ENCODE measurements at places on chromosomes 6 and 20. TPM values are rescaled to one million over a fixed set of nuclear protein-coding genes. Genes with fewer than 3 reads are reported as not detected.

- DNase-seq: no peak
Observed at GRCh38 chr20:36784900-36785299, 11.3 kb upstream of the DSN1 start.

DNA sequence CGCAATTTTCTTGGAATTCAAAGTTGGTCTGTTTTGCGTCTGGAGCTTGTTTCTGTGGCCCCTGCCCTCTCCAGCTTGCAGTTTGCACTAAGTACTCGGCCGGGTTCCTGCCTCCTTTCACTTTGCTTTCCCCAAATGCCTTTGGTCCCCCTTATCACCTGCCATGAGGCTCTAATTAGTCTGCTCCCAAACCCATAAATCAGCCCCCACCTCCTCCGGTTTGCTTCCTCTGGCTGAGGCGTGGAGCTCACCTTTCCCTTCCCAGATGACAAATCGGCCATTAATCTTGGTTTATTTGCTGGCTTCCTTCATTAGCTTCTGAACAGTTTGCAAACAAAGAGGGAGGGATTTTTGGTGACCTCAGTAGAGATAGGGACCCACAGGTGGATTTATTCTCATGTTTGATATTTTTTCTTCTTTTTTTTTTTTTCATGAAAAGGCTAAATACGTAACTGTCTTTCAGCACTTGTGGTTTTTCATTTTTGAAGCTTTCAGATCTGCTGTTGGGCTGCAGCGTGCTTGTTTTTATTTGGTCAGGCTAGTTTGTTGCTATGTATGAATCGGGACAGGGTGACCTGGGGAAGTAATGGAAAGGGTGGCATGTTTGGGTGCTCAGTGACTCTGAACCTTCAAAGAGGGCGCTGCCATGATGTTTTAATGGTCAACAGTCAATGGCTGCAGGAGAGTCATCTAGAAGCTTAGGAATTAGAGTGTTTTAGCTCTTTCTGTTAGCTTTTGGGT is 121.7 kb upstream of the JAG1 start:
- DNase-seq: no peak

DNA sequence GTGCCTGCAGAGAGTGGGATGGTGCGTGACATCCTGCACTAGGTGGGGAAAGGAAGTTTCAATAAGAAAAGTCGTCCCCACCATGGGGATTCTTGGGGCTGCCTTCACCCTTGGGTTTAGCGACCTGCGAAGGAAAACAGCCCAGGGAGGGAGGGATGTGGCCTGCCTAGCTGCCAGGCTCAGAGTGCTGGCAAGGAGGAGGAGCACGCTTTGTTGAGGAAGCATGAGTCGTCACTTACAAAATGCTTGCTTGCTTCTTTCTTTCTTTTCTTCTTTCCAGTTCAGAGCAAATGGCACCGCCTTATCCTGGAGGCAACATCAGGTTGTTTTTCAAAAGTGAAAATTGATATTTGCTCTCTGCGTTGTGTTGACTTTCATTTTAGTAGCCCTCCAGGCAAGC is 123.2 kb downstream of the TFAP2C start:
- peak; percentile 35 for DNase-seq

- peak; percentile 1 for DNase-seq
Observed at GRCh38 chr6:103797738-103798137, 1062.0 kb downstream of the HACE1 start.

The TEAD3 gene
- 14.9 TPM for total RNA-seq

DNA sequence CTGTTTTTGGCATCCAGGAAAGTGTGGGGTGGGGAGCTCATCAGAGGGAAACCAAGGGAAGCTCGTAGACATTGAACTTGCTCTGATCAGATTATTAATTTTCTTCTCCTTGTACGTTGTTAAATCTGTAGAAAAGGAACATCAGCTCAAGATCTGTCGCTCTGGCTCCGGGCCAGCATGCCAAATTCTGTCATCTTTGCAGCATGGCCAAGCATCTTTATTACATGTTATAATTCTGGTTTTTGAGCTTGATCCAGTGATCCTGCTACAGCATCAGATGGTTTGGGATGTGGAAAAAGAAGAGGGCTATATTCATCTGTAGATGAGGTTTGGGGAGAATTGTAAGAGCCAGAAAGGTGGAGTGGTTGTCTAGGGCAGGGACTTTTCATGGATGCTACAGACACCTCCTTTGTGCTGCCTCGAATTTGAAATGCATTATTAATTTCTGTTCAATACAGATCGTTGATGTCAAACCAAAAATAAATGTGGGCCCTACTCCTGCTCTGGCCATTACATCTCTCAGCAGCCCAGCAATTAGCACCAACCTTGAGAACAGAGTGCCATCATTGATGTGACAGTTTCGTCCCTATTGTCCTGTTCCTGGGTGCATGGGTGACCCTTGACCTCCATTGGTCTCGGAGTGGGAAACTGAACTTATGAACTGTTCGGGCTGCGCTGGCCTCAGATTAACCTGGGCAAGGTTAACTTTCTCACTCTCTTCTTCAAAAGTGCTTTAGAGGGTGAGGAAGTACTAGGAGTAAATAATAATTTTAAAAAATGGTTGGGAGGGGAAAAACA is 250.8 kb downstream of the SOX4 start:
- DNase-seq: no peak

- peak; percentile 41 for DNase-seq
Observed at GRCh38 chr6:15987569-15987968, 141.3 kb upstream of the MYLIP start.

DNA sequence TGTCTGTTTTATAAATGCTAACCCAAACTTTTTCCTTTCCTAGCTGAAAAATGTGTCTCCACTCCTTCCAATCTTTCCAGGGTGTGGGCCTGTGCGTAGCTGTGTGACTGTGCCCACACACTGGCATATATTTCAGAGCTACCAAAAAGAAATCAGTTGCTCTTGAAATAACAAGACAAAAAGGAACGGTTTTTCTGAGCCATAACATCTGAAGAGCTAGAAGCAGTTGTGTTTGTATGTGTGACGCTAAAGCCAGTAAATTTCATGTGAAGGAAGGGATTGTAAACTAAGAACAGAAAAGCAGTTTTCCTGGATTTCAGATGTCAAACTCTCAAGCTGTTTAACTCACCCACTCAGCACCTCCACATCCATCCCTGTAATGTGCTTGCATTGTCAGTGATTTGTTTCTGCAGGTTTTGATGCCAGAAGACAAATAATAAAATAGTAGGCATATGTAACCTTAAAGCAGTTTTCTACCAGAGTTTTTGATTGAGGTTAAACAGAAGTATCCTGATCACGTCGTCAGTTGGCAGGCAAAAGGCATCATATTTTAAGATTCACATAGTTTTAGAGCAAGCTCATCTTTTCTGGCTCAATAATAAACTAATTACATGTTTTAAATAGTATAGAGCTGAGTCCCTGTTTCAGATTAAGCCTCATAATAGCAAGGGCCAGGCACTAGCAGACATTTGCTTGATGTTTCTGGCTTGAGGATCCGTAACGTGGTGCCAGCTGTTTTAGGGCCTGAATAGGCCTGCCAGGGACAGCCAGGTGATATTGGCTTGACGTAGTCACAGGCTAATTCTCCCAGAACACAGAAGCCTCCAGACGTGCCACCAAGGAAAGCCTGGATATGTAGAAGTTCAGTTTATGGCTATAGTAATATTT is 90.9 kb downstream of the FOXO3 start:
- DNase-seq: peak; percentile 73

The OVOL2 gene
- total RNA-seq: not detected

DNA sequence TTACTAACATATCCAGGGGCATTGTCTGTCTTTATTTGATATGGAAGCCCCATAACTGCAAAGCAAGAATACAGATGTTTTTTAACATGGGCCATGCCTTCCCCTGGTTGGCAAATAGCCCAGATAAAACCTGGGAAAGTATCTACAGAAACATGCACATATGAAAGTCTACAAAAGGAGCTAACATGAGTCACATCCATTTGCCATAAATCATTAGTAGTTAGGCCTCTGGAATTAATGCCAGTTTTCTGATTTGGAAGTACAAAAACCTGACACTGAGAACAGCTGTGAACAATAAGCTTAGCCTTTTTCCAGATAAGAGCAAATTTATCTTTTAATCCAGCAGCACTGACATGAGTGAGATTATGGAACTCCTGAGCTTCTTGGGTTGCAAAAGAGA is 418.0 kb upstream of the IMPG1 start:
- peak; percentile 7 for DNase-seq

The MATN4 gene
- total RNA-seq: not detected

- no peak for DNase-seq
Observed at GRCh38 chr6:45253453-45253852, 74.7 kb upstream of the RUNX2 start.

The CCR6 gene
- total RNA-seq: not detected

DNA sequence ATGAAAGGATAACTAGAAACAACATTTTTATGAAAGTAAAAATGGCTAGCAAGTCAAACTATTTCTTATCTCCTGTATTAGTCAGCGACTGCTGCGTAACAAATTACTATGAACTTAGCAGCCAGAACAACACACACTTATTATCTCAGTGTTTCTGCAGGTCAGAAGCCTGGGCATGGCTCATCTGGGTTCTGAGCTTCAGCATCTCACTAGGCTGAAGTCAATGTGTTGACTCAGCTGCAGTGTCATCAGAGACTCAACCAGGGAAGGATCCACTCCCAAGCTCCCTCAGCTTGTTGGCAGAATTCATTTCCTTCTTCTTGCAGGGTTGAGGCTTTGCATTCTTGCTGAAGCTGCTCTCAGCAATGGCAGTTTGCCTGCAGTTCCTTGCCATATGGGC is 33.2 kb upstream of the IGF2R start:
- DNase-seq: peak; percentile 13

The ZSCAN31 gene
- total RNA-seq: 20.4 TPM

- peak; percentile 18 for DNase-seq
Observed at GRCh38 chr20:19074828-19075516, 137.5 kb upstream of the SLC24A3 start.

The MYMX gene
- not detected for total RNA-seq

The HNF4A gene
- not detected for total RNA-seq

The SOX4 gene
- 26.3 TPM for total RNA-seq

The PPP1R14C gene
- total RNA-seq: not detected

Data from M059J (cell line).